ENCODE measurements at places on chromosomes 12 and 14.
A peak's percentile ranks its signal among the peaks of the same experiment; 100 is the strongest.

- no peak for DNase-seq
These were observed 12.9 kb downstream of the FAM222A start for GRCh38 chr12:109726511-109727038.

DNA sequence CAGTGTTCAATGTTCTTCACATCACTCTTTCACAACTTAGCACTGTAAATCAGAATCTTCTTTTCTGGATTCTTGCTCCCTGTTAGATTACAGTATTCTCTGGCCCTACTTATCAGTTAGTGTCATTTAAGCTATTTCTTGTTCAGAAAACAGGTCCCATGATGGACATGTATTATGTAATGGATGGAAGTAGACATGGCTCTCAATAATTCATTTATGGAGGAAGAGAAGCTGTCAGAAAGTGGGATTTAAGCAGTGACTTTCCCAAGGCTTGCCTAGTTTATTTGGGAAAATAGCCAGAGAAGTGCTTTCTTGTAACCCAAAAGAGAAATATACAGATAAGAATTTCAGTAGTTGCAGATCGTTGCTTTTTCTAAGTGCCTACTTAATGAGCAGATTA lies 1.6 kb downstream of the ERC1 start:
- no peak for DNase-seq

DNA sequence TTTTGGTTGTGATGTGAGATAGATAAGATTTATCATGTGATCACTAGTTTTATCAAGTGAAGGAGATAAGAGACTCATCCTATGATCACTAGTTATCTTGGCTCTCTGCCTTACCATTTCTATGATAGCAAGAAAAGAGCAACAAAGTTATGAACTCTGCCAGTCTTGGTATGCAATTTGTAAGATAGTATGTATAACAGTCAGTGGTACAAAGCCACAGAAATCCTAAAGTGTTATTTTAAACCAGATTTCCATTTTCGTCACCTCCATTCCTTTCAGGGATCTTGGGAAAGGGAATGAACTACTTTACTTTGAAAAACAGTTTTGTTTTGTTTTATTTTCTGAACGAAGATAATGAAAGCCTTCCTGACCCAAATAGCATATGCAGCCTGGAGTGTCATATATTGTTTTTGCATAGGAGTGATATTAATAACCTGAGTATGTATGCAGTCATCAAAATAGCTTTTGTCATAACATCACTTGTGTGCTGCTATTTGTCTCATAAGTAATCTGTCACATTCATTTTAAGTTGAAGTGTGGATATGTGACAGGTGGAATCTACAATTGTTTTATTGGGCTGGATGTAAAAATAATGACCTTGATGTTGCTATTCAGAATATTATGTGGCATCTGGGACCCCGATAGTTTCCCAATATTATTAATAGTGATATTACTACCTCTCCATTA lies 35.0 kb downstream of the FLRT2 start:
- no peak for DNase-seq

- no peak for DNase-seq
These were observed 7.3 kb upstream of the INF2 start for GRCh38 chr14:104682107-104682593.

DNA sequence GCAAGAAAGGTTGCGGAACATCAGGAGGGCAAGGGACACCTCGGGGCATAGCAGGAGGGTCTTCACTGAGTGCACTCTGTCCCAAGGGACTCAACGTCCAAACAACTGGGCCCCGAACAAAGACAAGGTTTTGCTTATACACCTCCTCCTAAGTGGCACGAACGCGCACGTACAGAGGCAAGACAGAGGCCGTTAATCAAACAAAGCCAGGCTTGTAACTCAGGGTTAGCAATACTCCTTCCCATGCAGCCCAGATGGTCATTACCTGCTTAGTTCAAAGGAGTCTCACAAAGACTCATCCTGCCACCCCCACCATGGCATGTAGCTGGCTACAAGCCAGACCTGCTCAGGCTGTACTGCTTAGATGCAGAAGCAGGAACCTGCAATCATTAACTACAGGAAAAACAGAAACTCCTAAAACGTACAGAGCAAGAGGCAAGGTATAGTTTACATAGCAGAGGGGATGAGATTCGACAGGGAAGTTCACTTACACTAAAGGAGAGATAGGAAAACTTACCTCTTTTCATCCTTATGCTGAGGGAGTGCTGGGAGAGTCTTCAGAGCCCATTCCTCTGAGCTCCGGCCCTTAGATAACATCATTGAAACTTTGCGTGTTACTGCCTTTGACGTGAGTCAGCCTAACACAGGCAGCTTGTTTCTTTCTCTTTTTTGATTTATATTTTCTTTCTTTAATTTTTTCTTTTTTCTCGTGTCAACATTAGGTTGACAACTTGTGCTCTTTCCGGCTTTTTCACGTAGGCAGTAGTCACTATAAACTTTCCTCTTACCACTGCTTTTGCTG lies 1319.1 kb downstream of the TMEM121 start:
- DNase-seq = peak; percentile 65

DNA sequence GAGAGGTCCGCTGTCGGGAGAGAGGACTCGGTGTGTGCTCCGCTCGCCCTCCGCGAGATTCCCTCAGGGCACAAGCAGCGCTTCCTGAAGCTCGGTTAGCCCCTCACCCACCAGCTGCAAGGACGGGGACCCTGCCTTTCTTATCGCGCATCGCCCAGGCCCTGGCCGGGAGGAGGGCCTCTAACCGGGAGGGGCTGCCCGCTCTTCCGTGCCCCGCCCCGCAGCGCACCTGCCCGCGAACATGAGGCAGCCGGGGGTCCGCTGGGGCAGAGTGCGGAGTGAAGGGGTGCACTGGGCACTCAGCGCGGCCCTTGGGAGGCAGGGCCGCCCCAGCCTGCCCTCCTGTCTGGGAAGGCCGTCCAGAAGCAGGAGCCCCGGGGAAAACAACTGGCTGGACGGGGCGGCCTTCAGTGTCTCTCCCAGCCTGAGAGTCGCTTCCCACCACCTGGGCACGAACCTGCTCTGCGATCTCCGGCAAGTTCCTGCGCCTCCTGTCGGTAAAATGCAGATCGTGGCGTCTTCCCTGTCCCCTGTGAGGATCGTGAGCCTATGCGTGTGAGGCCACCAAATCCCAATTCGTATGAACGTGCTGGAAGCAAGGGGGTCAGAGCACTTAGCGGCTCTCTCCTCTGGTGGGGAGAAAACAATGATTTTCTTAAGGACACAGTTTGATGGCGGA lies 28.0 kb upstream of the ADIPOR2 start:
- peak; percentile 75 for DNase-seq

DNA sequence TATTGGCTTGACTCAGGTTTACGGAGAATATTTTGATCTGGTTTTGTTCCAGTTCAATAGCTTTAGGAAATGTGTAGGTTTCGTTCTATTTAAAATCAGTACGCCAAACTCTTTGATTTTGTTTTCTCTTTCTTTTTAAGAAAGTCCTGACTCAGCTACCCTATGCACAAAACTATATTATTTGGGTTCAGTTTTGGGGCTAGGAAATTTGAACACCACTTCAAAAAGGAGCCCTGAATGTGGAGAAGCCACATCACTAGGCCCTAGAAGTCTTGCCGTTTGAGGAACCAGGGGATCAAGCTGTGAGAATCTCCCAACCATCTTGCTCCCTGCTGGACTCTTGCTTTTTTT lies 168.2 kb upstream of the BCL2L14 start:
- no peak for DNase-seq

- DNase-seq = no peak
These were observed 45.4 kb upstream of the GZMB start for GRCh38 chr14:24679248-24679961.

DNA sequence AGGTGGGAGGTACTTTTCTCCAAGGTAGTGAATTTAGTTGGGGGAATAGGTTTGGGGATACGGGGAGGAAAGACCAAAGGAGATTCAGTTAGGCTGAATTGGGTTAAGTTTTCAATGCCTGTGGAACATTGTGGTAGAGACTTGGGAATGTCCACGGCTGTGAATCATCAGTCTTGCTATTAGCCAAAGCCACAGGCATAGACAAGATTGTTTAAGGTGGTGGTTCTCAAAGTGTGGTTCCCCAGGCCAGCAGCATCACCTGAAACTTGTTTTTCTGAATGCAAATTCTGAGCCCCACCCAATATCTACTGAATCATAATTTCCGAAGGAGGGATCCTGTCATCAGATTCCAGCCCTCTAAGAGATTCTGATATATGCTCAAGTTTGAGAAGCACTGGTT lies 316.2 kb downstream of the EGLN3 start:
- DNase-seq = no peak

GRCh38 chr14:105337966-105338741 lies 23.6 kb downstream of the PACS2 start:
- no peak for DNase-seq

Measured in GM12865 (cell line).